Fibroblast of lung (primary cell): ENCODE measurements at places on chromosomes 6 and 20. TPM values are rescaled to one million over a fixed set of nuclear protein-coding genes. Genes with fewer than 3 reads are reported as not detected.

Gene OR12D3
- not detected in 2 replicates for total RNA-seq

Gene DLK2
- total RNA-seq = under 0.01 and 0.17 TPM in 2 replicates

Gene FAM184A
- 1.3 and 1.7 TPM in 2 replicates for total RNA-seq

Gene COL10A1
- total RNA-seq = 1.3 and 40.1 TPM in 2 replicates

Gene WFDC12
- total RNA-seq = not detected in 2 replicates
